ENCODE measurements at places on chromosomes 2 and 18.

DNA sequence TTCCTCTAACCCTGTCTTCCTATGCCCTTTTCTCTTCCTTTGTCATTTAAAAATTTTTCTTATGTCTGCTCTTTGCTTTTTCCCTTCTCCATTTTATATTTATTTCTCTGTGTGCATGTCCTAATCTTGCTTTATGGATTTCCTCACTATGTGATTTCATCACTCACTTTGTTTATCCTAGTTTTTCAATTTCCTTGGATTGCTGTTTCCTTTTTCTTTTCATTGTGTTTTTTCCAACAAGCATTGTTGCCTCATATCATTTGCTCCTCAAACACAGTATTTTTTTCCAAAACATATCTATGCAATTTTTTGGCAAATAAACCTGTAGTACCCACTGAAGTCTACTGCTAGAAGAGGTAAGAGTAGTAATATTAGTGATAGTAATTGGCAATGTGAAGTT is 67.4 kb upstream of the PNPT1 start:
- DNase-seq = peak; percentile 69

GRCh38 chr2:238720232-238720672 is 127.6 kb upstream of the TWIST2 start:
- DNase-seq = peak; percentile 47

DNA sequence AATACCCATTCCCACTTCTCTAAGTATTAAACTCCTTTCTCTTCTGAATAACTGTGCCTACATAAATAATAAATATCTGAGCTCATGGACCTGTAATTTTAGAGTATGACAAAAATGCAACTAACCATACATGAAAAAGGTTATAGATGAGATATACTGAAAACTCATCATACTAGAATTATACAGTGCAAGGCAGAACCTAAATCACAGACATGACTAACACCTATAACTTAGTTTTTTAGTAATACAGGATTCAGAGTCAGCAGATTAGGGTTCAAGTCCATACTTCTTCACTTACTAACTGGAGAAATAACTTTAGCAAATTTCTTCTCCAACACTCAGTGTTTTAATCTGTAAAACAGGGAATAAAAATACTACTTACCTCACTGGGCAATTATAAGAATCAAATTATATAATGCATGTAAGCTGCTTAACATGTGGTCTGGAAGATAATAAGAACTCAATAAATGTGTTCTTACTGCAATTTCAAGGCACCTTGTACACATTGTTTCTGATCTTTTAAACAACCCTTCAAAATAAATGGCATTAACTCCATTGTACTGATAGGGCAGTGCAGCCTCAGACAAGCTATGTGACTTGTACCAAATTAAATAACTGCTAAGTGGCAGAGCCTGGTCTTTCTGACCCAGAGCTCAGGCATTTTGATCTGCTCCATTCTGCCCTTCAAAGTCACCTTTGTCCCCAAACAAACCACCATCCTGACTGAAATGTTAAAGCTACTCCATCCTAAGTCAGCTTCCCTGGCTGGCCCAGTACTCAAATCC is 39.6 kb upstream of the KLF7 start:
- no peak for DNase-seq

DNA sequence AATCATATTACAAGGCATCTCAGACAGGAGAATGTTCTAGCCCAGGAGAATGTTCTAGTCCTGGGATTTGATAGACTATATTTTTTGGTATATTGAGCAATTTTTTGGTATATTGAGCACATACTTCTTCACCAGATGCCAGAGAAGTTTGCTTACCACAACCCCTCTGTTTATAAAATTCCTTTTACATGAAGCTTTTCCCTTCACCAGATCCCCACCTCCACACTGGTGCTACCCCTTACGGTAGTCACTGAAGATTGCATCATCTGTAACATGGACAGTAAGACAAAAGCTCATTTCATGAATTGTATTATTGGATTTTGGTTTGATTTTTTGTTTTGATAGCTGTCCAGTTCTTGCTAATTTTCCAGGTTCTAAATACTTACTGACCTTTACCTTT is 7.2 kb upstream of the HNMT start:
- DNase-seq = peak; percentile 92

DNA sequence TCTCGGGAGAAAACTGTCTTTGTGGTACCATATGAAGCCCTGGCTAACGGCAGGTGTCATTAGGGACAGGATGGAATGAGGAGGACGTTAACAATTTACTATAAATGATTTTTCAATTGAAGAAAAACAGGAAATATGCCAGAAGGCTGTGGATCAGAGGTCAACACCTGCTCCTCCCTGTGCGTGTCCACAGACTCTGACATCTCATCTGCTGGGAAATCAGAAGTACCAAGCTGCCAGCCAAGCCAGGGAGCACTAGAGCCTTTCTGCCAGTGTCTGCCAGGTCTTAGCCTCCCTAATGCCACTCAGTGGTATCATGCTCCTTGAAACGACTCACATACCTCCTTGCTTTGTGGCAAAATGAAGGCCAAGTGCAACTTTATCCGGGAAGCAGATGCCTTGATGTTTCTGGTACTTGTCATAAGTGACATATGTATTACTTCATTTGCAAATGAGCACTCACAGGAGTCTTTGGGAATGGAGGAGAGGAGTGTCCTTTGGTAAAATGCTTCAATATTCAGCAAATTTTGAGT is 541.1 kb downstream of the SATB2 start:
- DNase-seq = no peak

DNA sequence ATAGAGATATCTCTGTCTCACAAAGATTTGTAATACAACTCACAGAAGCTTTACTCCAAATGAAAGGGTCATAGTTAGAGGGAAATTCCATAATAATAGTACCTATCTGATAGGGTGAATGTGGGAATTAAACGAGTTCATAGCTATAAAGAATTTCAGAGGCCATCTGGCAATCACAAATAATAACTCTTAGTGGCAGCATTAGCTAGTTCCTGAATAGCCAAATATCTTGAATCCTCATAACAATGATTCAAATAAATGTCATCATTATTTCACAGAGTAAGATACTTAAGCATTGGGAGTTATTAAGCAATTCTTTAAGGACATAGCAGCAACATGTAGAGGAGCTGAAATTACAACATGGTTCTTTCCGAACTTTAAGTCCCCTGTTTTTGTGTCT is 1265.0 kb upstream of the PIK3C3 start:
- DNase-seq = no peak

DNA sequence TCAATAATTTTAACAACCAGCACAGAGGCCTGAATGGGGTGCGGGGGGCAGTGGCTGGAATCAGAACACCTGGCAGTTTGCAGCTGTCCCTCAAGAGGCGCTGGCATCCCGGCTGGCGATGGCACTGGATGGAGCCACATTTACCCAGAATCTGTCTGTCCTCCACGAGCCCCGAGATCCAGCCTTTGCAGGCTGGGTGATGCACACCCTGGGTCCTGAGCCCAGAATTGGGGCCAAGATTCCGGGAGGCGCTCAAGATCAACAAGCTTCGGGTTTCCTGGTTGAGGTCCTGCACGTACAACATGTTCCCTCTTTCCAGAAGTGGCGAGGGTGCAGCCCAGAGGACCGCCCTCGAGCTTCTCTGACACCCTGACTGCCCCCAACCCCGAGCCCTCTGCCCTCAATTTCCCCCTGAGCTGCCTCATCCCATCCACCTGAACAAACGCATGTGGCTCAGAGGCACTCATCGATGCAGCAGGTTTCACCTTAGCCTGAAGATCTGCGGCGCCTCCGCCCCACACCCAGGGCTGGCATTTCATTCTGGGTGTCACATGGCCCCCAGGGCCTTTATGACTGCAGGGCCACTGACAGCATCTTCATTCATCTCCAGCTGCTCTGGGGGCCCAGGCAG is 97.5 kb downstream of the TFCP2L1 start:
- DNase-seq = no peak

DNA sequence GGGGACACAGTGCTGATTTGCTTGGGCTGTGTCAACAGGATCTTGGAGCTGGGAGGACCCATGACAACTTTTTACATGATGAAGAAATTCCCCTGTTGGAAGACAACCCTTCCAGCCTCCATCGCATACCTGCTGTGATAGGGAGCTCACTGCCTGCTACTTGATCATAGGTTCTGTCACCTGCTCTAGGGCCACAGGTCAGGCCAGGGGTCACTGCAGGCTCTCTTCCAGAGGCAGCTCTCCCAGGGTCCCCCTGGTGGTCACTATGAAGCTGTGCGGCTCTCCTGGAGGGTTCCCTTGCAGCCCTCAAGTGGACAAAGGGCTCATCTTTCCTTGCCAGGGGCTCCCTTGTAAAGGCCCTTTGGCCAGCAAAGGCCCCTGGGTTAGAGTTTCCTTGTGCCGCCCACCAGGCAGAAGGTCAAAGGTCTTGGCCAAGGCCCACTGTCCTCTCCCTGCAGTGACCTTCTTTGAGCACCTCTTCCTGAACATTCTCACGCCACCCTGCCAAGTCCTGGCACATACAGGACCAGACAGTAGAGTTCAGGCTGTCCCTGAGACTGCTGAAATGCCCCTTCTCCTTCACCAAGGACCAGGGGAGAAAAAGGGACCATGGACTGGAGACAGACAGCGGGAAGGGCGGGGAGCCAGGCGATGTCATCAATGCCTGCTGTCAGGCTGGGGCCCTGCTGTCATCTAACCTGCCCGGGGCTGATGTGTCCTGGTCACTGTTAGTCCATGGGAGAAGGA is 345.1 kb downstream of the DYSF start:
- peak; percentile 37 for DNase-seq

GRCh38 chr2:218383892-218384519 is 1.9 kb downstream of the SLC11A1 start:
- no peak for DNase-seq

DNA sequence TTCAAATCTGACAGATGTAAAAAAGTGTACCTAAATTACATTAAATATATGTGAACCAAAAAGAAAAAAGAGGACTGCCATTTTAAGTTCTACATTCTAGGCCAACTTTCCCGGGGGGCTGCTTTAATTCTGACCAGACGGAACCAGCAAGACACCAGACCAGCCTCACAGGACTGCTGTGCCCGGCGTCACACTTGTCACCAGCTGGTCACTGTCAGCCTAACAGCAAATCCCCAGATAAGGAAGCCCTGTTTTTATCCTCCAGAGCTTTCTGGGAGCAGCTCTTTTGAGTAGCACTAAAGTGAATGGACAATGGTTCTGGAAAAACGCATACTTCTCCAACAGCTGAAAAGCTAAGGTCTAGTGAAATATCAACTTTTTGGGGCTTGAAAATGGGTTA is 35.6 kb downstream of the CYB5A start:
- DNase-seq = no peak

GRCh38 chr18:43525169-43525568 is 247.9 kb upstream of the SYT4 start:
- no peak for DNase-seq

- peak; percentile 30 for DNase-seq
Measured at GRCh38 chr2:85053802-85054201, 79.4 kb upstream of the TCF7L1 start.

DNA sequence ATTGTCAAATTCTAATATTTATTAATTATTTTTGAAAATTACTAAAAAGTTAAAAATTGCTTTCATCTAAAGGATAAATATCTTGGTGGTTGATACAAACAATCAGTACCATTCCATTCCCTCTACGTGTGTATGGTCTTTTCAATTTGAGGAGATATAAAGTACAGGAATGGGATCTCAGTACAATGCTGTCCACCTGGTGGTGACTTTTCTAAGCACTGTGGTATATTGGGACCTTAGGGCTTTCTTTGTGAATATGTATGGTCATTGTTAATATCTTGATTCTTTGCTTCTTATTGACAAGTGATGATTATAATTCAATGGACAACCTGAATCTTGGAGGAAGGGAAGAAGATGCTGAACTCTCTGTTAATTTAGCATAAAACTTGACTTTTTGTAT is 83.1 kb downstream of the NBEAL1 start:
- DNase-seq = peak; percentile 19

- DNase-seq = peak; percentile 99
Measured at GRCh38 chr2:203804070-203804469, 63.5 kb upstream of the CTLA4 start.

GRCh38 chr2:26430826-26431225 is 29.1 kb downstream of the DRC1 start:
- peak; percentile 20 for DNase-seq

GRCh38 chr2:73827018-73827417 is 1.7 kb upstream of the STAMBP start:
- DNase-seq = peak; percentile 59

- no peak for DNase-seq
Measured at GRCh38 chr2:191783416-191783815, 63.5 kb downstream of the CAVIN2 start.

GRCh38 chr18:57230861-57231585 is 84.1 kb downstream of the BOD1L2 start:
- no peak for DNase-seq

- DNase-seq = peak; percentile 49
Measured at GRCh38 chr18:51039138-51040112, 9.4 kb downstream of the SMAD4 start.

DNA sequence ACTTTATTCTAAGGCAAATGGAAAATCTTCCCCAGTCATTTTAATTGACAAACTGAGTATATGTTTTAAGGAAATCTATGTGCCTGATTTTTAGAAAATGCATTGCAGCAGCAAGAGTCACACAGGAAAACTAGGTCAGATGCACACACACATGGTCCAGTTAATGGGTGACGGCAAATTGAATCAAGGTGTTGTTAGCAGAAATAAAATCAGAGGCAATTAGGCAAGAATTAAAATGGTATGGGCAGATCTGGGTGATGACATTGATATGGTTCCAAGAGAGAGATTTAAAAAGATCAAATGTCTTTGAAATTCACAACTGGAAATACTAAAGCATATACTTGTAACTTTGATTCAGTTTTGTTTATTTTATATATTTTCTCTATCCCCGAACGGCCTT is 174.2 kb upstream of the CDH19 start:
- no peak for DNase-seq

Measured in fibroblast of the aortic adventitia (primary cell).